ENCODE measurements at places on chromosomes 2 and 18. TPM values are rescaled to one million over a fixed set of nuclear protein-coding genes. Genes with fewer than 3 reads are reported as not detected.

DNA sequence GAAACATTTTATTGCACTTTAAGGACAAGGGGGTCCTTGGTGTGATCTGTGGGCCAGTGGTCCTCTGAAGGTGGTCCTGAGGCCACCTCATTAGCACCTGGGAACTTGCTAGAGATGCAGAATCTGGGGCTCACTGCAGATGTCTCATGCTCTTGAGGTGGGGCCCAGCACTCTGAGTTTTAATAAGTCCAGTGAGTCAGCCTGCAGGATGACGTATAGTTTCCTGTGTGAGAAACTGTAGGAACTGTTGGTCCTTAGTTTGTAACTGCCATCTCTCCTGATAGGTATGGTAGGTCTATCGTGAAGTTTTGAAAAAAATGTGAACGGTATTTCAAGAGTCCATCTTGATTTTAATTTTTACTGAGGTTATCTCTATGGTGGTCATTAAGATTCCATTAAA, 2.8 kb downstream of the TRPM8 start:
- H3K27ac ChIP-seq, result no peak overlapping the region
- peak; percentile 44 for DNase-seq
- no peak overlapping the region for H3K4me3 ChIP-seq
- no peaks in the 10 kb centered on the region for H3K36me3 ChIP-seq
- peaks cover 6% of the 10 kb centered on the region for H3K4me1 ChIP-seq

DNA sequence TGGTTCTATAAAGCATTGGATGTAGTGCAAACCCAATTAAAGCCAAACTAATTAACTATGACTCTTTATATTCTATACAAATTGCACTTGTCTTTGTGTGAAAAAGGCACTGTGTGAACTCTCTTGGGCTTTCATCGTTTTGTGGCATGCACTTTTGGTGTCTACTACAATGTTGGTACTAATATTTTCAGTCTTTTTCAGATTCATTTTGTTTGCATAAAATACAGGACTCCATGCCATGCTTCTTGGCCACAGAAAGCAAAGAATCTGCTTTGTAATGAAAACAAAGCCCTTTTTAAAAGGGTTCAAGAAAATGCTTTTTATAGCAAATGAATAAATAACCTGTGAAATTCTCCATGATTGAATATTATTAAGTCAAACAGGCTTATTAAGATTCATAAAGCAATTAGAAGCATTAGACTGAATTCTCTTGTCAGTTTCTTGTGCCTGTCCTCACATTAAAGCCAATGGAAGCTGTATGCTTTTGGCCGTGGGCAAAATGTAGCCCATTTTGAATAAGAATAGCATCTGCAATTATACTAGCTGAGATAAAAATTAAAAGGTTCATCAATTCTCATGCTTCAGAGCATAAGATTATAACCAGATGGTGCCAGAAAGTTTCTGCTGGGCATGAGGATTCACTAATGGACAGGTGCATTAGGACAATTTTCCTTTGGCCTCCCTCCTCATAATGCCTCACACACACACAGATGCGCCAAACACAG, 1665.2 kb downstream of the SUCLG1 start:
- no peak for DNase-seq

DNA sequence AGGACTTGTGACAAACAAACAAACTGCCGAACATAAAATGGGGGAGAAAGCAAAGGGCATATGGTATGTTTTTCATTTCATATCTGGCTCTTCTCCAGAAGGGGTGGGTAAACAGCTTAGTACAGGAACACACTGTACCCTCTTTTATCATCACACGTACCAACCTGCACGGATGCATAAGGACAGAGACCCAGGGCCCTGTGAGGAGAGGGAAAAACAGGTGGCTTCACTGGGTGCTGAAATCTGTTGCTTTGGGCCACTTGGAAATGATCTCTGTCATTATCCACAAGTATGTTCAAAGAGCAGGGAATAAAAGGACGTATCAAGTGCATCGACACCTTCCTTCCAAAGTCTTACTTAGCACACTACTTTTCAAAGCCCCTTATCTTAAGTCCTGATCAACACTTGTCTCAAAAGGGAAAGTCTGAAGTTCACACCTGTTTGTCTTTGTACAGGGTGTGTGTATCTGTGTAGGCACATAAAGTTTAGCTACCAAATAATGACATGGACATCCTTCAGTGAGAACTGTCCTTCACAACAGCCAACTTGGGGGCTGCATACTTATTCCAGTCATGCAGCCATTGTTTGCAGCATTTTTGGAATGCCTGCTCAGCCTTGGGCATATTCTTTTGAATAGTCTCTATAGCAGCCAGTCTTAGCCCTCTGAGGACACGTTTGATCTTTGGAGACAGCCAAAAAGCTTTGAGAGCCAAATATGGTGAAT, 60.6 kb downstream of the IRS1 start:
- H3K27ac ChIP-seq, result no peak overlapping the region
- no peak for DNase-seq
- no peak overlapping the region for H3K4me3 ChIP-seq

DNA sequence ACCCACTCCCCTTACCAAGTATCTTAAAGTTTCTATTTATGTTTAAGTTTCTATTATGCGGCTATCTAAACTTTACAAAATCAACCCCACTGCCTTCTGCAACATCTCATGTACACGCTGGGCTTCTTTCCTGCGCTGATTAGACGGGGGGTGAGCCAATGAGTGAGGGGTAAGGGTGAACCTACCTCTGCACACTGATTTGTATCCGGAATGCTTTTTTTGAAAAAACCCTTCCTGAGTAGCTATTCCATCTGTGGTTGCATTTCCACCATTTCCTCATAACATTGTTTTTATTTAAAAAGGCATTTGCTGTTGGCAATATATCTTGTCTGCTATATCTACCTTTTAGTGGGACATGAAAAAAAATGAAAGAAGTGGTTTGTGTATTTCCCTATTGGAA, 6.3 kb downstream of the ALPG start:
- peaks cover 14% of the 10 kb centered on the region for H3K27me3 ChIP-seq
- DNase-seq, result no peak
- H3K4me3 ChIP-seq, result no peak overlapping the region
- H3K27ac ChIP-seq, result no peak overlapping the region
- peaks cover 13% of the 10 kb centered on the region for H3K4me1 ChIP-seq

GRCh38 chr18:58929206-58929605, 64.5 kb downstream of the ZNF532 start:
- no peaks in the 10 kb centered on the region for H3K4me1 ChIP-seq
- peaks cover under 1% of the 10 kb centered on the region for H3K36me3 ChIP-seq
- no peak overlapping the region for H3K4me3 ChIP-seq
- peaks cover 8% of the 10 kb centered on the region for H3K27me3 ChIP-seq
- DNase-seq, result no peak

GRCh38 chr18:72107647-72108383, 436.3 kb downstream of the CBLN2 start:
- H3K36me3 ChIP-seq, result no peaks in the 10 kb centered on the region
- H3K4me1 ChIP-seq, result no peaks in the 10 kb centered on the region
- H3K4me3 ChIP-seq, result no peak overlapping the region
- no peaks in the 10 kb centered on the region for H3K27me3 ChIP-seq
- no peak overlapping the region for H3K27ac ChIP-seq
- DNase-seq, result no peak

GRCh38 chr2:24075259-24075658, 867 bp downstream of the SF3B6 start:
- H3K36me3 ChIP-seq, result peaks cover 10% of the 10 kb centered on the region
- H3K4me1 ChIP-seq, result peaks cover 32% of the 10 kb centered on the region
- H3K27me3 ChIP-seq, result no peaks in the 10 kb centered on the region
- H3K4me3 ChIP-seq, result peak overlapping the region; percentile 93

GRCh38 chr18:69715191-69715795, 232.4 kb downstream of the CD226 start:
- peaks cover 9% of the 10 kb centered on the region for H3K36me3 ChIP-seq
- H3K27ac ChIP-seq, result no peak overlapping the region

GRCh38 chr2:171531291-171531690, 9.0 kb downstream of the CYBRD1 start:
- no peaks in the 10 kb centered on the region for H3K36me3 ChIP-seq
- H3K27me3 ChIP-seq, result peaks cover 16% of the 10 kb centered on the region
- H3K4me1 ChIP-seq, result no peaks in the 10 kb centered on the region
- no peak overlapping the region for H3K27ac ChIP-seq
- no peak for DNase-seq

DNA sequence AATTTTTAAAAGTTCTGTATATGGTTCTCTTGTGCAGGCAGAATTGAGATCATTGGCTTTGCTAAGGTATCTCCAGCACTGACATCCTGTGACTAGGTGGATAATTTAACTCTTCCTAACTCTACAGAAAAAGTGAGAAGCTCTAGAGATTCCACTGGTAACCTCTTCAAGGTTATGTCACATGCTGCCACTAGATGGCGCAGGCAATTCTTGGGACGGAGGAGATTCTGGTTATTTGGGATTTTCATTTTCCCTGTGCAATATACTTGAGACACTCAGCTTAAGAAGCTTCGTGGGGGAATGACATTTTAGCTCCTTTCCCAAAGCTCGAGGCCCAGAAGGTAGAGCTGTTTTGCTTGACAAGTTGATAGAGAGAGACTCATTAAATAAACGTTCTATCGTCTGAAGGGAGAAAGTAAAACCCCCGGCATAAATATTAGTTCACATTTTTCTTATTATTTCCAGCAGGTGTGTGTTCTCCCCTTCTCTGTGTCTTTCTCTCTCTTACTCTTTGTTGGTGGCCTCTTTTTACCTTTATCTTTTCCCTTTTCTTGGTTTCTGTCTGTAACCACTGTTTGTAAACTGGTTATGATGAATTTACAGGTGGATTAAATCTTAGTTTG, 26.6 kb upstream of the LANCL1 start:
- peak; percentile 38 for DNase-seq
- H3K27me3 ChIP-seq, result peaks cover 30% of the 10 kb centered on the region
- H3K27ac ChIP-seq, result no peak overlapping the region
- no peak overlapping the region for H3K4me3 ChIP-seq
- H3K36me3 ChIP-seq, result peaks cover 6% of the 10 kb centered on the region

- no peak overlapping the region for H3K27ac ChIP-seq
- no peak for DNase-seq
- H3K36me3 ChIP-seq, result no peaks in the 10 kb centered on the region
- H3K27me3 ChIP-seq, result peaks cover 10% of the 10 kb centered on the region
- no peak overlapping the region for H3K4me3 ChIP-seq
Observed at GRCh38 chr18:47545613-47546012, 294.2 kb upstream of the SKOR2 start.

DNA sequence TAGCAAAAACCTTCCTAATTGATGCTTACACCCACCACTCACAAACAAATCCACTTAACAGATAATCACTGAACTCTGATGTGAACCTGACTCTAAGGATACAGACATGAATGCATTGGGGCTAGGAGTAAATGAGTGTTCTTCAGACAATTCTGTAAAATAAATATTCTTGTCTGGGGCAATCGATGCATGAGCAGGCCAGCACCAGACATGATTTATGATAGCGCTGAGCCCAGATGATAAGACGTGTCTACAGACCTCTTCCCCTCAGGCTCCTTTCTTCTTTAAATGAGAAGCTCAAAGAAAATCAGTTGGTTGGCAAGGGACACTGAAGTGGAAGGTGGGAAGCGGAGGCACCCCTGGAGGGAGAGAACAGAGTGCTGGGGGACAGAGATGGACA, 27.3 kb upstream of the BIN1 start:
- H3K27me3 ChIP-seq, result no peaks in the 10 kb centered on the region
- no peak for DNase-seq
- no peak overlapping the region for H3K27ac ChIP-seq
- no peaks in the 10 kb centered on the region for H3K4me1 ChIP-seq
- no peaks in the 10 kb centered on the region for H3K36me3 ChIP-seq

GRCh38 chr18:61743775-61744531, 148.9 kb downstream of the RNF152 start:
- no peaks in the 10 kb centered on the region for H3K4me1 ChIP-seq
- no peak for DNase-seq
- no peaks in the 10 kb centered on the region for H3K27me3 ChIP-seq
- no peak overlapping the region for H3K27ac ChIP-seq
- no peaks in the 10 kb centered on the region for H3K36me3 ChIP-seq

GRCh38 chr2:141611176-141611571, 519.6 kb downstream of the LRP1B start:
- DNase-seq, result no peak
- no peaks in the 10 kb centered on the region for H3K27me3 ChIP-seq
- H3K27ac ChIP-seq, result no peak overlapping the region
- no peak overlapping the region for H3K4me3 ChIP-seq
- H3K4me1 ChIP-seq, result no peaks in the 10 kb centered on the region

- H3K36me3 ChIP-seq, result no peaks in the 10 kb centered on the region
- no peak for DNase-seq
- no peak overlapping the region for H3K4me3 ChIP-seq
- H3K4me1 ChIP-seq, result no peaks in the 10 kb centered on the region
Observed at GRCh38 chr2:238791354-238791753, 56.5 kb upstream of the TWIST2 start.

DNA sequence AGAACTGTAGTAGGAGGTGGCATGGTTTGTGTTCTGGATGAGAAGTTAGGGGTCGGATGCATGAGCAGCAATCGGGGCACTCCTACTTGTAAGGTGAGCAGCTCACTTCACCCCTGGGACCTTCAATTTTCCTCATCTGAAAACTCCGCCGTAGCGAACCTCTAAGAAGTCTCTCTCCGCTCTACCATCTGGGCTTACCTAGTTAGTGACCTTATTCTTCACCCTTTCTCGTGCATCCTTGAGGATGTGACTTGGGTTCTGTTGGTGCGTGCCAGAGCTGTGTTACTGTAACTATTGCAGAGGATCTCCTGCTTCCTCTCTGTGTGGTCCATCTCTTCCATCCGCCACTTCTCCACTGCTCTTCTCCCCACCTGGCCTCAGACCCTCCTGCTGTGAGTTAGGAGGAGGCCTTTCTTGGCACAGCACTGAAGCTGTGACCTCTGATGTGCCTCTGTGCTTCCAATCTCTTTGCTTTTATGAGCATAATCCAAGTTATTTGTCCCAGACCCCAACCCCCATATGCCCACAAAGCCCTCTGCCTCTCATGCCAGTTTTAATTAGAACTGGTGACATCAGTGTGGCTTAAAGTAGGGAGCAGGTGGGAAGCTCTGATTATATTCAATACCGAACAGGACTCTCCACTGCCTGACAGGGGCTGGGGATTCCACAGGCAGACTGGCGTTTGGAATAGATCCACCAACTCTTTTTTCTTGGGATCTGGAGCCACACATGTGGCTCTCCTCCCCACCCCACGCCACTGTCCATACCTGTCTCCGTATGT, 178.4 kb downstream of the BCL2 start:
- no peaks in the 10 kb centered on the region for H3K27me3 ChIP-seq
- H3K4me1 ChIP-seq, result peaks cover 70% of the 10 kb centered on the region
- peaks cover 26% of the 10 kb centered on the region for H3K36me3 ChIP-seq
- H3K27ac ChIP-seq, result no peak overlapping the region
- DNase-seq, result no peak

GRCh38 chr2:176917-177316, 86.9 kb downstream of the SH3YL1 start:
- H3K4me3 ChIP-seq, result no peak overlapping the region
- H3K27ac ChIP-seq, result no peak overlapping the region
- H3K27me3 ChIP-seq, result no peaks in the 10 kb centered on the region
- DNase-seq, result no peak
- H3K36me3 ChIP-seq, result no peaks in the 10 kb centered on the region
- H3K4me1 ChIP-seq, result peaks cover 33% of the 10 kb centered on the region

Gene GAREM2
- total RNA-seq, result 1.4 TPM

Gene ATIC
- 256 TPM for total RNA-seq

Gene ANKRD30B
- total RNA-seq, result not detected

Gene KCNE4
- not detected for total RNA-seq

Gene DARS1
- 218 TPM for total RNA-seq

Gene ANO7
- 1.4 TPM for total RNA-seq

Gene MOB1A
- 159 TPM for total RNA-seq

Gene TLX2
- total RNA-seq, result 0.52 TPM

Gene MAP3K19
- total RNA-seq, result not detected

Gene STARD6
- total RNA-seq, result not detected

Gene IL36G
- total RNA-seq, result not detected

Gene CRYBA2
- not detected for total RNA-seq

Gene FEV
- total RNA-seq, result not detected
